Activated T-cell treated with anti-CD3 and anti-CD28 coated beads, Interleukin-2, amount 50 U/mL, for 48 hours (primary cell): ENCODE measurements at places on chromosomes 7 and 10.

DNA sequence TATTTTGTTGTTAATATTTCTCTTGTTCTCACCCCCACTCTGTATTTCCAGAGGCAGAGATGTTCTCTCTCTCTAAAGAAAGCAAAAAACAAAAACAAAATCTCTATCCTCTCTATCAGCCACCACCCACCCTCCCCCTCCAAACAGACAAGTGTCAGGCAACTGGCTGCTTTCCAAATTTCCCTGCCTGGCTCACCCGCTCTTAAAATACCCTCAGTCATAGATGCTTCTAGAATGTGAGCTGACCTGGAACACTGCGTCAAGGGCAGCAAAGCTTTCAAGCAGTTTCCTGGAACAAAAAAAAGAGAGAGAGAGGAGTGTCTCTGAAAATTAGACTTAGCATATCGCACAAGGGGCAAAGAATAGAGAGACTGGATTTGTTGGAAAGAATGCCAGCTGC lies 341.0 kb upstream of the ZMIZ1 start:
- no peak for DNase-seq

DNA sequence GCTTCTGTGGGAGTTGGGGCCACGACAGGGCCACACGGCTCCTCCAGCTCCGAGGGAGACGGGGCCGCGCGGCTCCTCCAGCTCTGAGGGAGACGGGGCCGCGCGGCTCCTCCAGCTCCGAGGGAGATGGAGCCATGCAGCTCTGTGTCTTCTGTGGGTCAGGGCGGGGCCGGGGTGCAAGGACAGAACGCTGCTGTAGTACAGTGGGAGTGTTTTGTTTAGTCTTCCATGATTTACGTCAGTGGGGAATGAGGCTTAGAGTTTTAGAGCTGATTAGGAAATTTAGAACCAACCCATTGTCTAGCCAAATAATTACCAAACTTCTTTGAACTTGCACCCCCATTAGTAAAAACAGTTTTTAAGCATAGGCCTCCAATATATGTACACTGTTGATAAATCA lies 32.9 kb upstream of the PRKAR1B start:
- no peak for DNase-seq

GRCh38 chr7:30671793-30672465 lies 10.3 kb downstream of the CRHR2 start:
- peak; percentile 27 for DNase-seq

DNA sequence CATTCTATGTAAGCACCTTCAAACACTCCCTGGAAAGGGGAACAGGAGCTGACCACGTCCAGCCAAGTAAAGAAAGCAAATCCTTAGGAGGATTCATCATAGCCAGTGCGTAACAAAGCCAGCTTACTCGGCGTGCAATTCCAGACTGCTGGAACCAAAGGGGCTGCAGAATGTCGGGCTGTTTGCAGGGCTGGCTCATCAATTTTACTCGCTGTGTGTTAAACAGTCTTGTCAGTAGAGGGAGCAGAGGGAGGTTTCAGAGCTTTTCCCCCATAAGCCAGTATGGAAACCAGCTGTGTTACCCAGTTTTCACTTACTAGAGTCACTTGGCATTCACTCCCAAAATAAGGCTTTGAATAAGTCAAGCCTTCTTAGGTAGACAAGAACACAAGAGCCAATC lies 127.1 kb downstream of the KMT2E start:
- DNase-seq, result no peak

GRCh38 chr10:90968328-90969081 lies 47.6 kb upstream of the ANKRD1 start:
- DNase-seq, result no peak

DNA sequence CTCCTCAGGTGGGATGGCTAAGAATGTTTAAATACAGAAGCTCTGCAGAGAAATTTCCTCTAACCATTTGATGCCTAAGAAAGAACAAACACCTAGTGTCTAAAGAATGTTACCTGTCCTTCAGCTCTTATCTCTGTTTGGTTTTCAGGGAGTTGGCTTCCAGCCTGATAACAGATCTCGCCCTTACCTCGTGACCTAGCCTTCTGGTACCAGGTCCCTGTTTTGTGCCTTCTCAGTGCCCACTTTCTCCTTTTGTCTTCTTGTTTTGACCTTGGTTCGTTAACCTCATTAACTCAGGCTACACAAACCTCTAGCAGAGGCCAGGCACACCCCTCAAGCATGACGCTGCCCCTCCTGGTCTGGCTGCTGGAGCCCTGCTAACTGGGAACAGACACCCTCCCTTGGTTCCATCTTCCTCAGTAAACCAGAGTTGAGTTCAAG lies 16.1 kb upstream of the RAB11FIP2 start:
- DNase-seq, result no peak

DNA sequence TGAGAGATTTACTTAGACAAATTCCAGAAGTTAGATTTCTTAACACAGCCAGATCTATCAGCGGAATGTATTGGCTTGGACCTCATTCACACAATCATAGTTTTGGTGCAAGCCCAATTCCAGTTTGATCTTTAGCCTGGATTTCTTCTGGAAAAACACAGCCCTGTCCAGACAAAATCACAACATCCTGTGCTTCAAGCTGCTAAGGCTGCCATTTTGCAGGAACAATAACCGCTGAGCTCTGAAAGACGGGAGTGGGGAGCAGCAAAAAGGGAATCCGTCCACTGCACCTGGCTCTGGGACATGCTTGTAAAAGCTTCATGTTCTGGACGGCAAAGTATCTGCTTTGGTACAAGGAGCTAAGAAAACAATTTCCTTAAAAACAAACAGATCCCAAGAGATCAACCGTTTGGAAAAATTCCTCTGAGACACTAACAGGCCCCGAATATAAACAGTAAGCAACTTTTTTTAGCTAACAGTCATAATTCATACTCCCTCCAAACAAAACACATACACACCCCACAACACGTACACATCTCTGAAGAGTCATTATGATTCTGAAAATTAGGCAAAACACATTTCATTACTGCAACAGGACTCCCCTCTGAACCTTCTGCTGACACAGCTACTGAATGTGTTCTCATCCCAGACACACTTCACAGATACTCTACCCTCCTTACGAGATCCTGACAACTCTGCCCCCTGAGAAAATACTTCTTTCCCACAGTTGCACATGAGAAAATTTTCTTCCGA lies 32.4 kb downstream of the ITIH5 start:
- no peak for DNase-seq

GRCh38 chr7:44382459-44383265 lies 57.3 kb upstream of the CAMK2B start:
- DNase-seq, result peak; percentile 13

DNA sequence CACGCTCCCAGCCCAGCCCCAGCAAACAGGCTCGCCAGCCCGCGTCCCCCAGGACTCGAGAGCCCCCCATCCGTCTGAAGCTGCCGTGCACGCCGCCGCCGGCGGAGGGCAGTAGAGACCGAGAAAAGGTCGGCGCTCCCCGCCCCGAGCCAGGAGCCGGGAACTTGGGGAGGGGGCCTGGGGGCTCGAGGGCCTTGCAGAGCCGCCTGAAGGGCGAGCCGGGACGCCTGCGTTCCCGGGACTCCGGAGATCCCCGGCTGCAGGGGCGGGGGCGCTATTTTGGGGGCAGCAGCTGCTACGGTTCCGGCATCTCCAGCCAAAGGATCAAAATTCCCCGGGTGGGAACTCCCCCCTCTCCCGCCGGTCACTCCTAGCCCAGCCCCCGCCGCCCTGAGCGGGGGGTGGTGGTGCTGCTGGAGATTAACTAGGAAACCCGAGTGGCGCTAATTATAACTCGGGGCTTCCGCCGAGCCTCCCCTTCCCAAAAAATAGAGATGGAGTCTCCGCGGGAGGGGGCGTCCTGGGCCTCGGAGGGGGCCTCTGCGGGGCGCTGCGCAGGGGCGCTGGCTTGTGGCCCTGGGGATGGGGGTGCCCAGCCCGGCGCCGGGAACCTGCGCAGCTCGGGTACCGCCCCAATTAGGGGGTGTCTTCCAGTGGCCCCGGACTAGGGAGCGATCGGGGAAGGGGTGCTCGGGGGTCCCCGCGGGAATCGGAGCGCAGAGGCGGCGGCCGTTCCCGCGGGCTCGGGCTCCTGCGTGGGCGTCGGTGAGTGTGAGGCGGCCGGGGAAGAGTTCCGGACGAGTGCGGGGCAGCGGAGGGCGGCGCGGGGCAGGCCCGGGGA lies 608 bp downstream of the ACHE start:
- DNase-seq, result peak; percentile 80
